ENCODE measurements at places on chromosomes 16 and 17. TPM values are rescaled to one million over a fixed set of nuclear protein-coding genes. Genes with fewer than 3 reads are reported as not detected.

- H3K36me3 ChIP-seq = no peaks in the 10 kb centered on the region
- H3K27ac ChIP-seq = no peak overlapping the region
- no peaks in the 10 kb centered on the region for H3K27me3 ChIP-seq
- no peak overlapping the region for H3K4me3 ChIP-seq
- DNase-seq = no peak
Observed at GRCh38 chr17:75572713-75573539, 14.7 kb upstream of the MYO15B start.

DNA sequence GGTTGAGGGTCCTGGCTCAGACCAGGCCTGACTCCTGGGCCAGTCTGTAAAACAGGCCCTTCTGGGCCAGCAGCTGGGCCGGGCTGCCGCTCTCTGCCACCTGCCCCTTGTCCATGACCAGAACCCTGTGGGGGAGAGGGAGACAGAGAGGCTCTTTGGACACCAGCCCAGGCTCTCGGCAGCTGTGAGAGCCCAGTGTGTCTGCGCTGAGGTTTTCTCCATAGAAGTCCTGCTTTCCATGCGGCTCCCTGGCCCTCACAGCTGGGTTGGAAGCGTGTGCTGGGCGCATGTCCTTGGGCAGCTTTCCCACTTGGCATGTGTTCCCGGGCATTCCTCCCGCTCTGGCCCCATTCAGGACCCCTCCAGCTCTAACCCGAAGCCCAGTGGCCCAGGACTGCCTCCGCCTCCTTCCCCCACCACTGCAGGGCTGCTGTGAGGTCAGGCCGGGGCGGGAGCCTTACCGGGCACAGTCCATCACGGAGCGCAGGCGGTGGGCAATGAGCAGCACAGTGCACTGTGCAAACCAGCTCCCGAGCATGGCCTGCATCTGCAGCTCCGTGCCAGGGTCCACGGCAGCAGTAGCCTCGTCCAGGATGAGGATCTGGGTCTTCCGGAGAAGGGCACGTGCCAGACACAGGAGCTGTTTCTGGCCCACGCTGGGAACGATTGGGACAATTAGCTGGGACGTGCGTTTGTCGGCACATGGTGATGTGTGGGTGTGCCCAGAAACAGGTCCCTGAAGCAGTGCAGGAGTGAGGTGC is 73.0 kb downstream of the ABCC6 start:
- H3K27me3 ChIP-seq = no peaks in the 10 kb centered on the region
- H3K36me3 ChIP-seq = no peaks in the 10 kb centered on the region
- H3K4me3 ChIP-seq = no peak overlapping the region
- H3K27ac ChIP-seq = peak overlapping the region; percentile 21

GRCh38 chr17:74485022-74485743 is 18.7 kb downstream of the CD300A start:
- H3K4me1 ChIP-seq = no peaks in the 10 kb centered on the region
- no peak for DNase-seq
- H3K27ac ChIP-seq = no peak overlapping the region
- no peak overlapping the region for H3K4me3 ChIP-seq
- H3K36me3 ChIP-seq = no peaks in the 10 kb centered on the region

DNA sequence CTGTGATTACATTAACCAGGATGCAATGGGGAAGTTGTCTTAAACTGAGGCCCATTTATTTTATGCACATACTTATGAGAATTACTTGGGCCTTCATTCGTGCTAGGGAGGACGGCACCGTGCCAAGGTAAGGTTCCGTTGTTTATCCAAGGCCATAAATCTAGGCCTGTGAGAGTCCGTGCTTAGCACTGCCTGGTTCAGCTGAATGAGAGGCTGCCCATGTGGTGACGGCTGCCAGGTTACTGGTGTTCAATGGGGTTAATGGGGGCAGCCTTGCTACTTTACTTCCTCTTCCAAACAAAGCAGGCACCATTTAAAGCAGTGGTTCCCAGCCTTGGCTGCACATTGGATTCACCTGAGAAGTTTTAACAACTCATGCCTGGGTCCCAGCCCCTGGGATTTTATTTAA is 135.1 kb upstream of the NOL11 start:
- H3K27me3 ChIP-seq = no peaks in the 10 kb centered on the region
- no peak overlapping the region for H3K27ac ChIP-seq
- H3K36me3 ChIP-seq = no peaks in the 10 kb centered on the region
- no peaks in the 10 kb centered on the region for H3K4me1 ChIP-seq

DNA sequence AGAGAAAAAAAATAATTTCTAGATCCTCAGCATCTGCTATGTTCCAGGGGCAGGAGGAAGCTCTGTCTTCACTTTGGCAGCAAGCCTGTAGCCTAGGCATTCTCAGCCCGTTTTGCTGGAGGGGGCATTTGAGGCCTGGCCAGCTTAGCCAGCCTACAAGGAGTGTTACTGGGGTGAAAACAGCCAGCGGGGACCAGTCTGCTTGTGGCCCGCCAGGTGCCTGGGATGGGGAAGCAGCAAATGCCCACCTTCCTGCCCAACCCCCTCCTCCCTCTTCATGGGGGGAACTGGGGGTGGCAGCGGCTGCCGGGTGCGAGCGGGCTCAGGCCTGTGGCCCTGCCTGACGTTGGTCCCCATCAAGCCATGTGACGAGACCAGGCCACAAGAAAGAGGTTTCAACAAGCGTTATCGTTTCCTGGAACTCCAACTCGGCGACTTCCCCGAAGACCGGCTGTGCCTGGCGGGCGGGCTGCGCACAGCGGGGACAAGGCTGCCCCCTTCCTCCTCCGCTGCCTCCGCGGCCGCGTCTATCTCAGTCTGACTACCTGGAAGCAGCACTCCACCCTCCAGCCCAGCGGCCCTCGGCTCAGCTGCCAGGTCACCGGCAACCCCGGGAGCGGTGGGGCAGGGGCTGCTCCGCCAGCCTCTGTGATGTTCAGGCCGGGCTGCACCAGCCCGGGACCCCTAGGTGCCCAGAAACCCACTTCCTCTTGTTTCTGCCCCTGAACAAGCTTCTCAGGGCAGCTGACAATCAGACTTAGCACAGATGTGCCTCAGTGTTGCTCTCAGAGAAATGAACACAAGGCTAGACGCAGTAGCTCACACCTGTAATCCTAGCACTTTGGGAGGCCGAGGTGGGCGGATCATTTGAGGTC is 22.9 kb downstream of the SOCS1 start:
- peak overlapping the region; percentile 67 for H3K27ac ChIP-seq
- H3K4me1 ChIP-seq = no peaks in the 10 kb centered on the region
- H3K36me3 ChIP-seq = no peaks in the 10 kb centered on the region
- DNase-seq = no peak
- no peak overlapping the region for H3K4me3 ChIP-seq

GRCh38 chr17:64146418-64147109 is 16.6 kb upstream of the ERN1 start:
- H3K27me3 ChIP-seq = no peaks in the 10 kb centered on the region
- peak overlapping the region; percentile 73 for H3K4me3 ChIP-seq
- no peaks in the 10 kb centered on the region for H3K36me3 ChIP-seq
- H3K27ac ChIP-seq = peak overlapping the region; percentile 94
- H3K4me1 ChIP-seq = peaks cover 3% of the 10 kb centered on the region
- DNase-seq = peak; percentile 84

- H3K4me1 ChIP-seq = no peaks in the 10 kb centered on the region
- H3K4me3 ChIP-seq = no peak overlapping the region
- H3K36me3 ChIP-seq = no peaks in the 10 kb centered on the region
- no peak for DNase-seq
- H3K27me3 ChIP-seq = no peaks in the 10 kb centered on the region
- H3K27ac ChIP-seq = no peak overlapping the region
Observed at GRCh38 chr16:63067141-63067540, 1030.9 kb upstream of the CDH8 start.

- DNase-seq = peak; percentile 60
- H3K4me3 ChIP-seq = peak overlapping the region; percentile 68
- peak overlapping the region; percentile 98 for H3K27ac ChIP-seq
- no peaks in the 10 kb centered on the region for H3K36me3 ChIP-seq
- H3K4me1 ChIP-seq = peaks cover 15% of the 10 kb centered on the region
Observed at GRCh38 chr16:3023415-3023668, 400 bp downstream of the HCFC1R1 start.

GRCh38 chr16:4328046-4328781 is 12.3 kb downstream of the GLIS2 start:
- no peaks in the 10 kb centered on the region for H3K36me3 ChIP-seq
- H3K27me3 ChIP-seq = no peaks in the 10 kb centered on the region
- peaks cover 18% of the 10 kb centered on the region for H3K4me1 ChIP-seq
- peak overlapping the region; percentile 96 for H3K27ac ChIP-seq
- DNase-seq = peak; percentile 76

- H3K4me1 ChIP-seq = no peaks in the 10 kb centered on the region
- no peaks in the 10 kb centered on the region for H3K27me3 ChIP-seq
- no peak overlapping the region for H3K27ac ChIP-seq
- no peak overlapping the region for H3K4me3 ChIP-seq
- DNase-seq = no peak
Observed at GRCh38 chr17:11372692-11373091, 131.7 kb downstream of the SHISA6 start.

DNA sequence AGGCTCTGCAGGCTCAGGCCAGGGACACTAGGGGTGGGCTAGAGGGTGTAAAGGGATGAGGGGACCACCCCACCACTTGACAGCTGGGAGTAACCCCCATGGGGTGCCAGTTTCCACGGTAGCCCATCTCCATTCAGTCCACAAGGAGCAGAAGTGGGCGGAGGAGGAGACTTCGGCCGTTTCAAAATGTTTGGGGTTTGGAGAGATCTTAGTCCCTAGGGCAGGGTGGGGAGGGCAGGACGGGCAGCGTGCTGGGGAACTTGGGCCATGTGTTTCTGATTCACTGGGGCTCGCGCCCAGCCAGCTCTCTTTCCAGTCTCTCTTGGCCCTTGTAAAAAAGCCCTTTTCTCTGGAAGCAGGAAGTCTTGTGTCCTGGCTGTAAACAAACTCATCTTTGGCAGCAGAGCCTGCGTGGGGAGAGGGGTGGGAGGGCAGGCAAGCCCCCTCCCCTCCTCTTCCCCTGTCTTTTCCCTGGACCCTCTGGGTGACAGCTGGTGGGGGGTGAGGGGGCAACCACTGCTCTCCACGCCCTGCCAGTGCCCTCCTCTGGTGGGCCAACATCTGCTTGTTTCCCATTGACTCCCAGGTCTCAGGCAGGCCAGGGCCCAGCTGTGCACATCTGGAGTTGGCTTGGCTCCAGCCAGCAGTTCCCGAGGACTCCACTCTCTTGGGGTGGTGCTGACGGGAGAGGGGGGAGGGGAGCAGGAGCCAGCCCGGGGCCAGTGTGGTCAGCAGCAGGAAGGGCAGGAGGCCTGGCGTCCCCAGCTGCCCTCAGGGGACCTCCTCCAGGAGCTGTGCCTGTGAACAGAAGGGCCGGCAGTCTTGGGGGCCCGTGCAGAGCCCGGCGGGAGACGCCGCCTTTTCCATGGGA is 8.1 kb downstream of the CYGB start:
- H3K36me3 ChIP-seq = no peaks in the 10 kb centered on the region
- peak overlapping the region; percentile 53 for H3K4me3 ChIP-seq
- peak overlapping the region; percentile 99 for H3K27ac ChIP-seq
- H3K4me1 ChIP-seq = peaks cover 25% of the 10 kb centered on the region

DNA sequence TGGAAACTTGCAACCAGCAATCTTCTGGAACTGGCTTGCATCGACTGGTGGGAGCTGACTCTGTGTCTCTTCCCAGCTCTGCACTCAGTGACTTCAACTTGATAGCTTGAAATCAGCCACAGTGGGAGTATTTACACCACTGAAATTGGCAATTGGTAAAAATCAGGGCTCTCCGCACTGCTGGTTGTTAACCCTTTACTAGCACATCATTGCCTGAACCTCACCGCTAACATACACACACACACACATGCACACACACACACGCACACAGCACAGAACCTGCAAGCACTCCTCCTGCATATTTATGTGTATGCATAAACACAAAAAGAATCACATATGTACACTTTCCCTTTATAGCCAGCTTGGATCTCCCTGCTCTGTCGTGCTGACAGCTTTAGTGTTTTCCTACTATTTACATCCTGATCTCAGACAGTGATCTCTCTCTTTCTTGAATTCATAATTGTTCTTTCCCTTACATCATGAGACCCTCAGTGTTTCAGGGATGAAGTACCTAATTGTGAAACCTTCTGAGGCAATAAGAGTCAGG is 7.9 kb upstream of the TMIGD1 start:
- DNase-seq = no peak
- no peaks in the 10 kb centered on the region for H3K27me3 ChIP-seq
- H3K27ac ChIP-seq = no peak overlapping the region
- H3K36me3 ChIP-seq = no peaks in the 10 kb centered on the region
- no peaks in the 10 kb centered on the region for H3K4me1 ChIP-seq
- no peak overlapping the region for H3K4me3 ChIP-seq

- no peaks in the 10 kb centered on the region for H3K27me3 ChIP-seq
- no peaks in the 10 kb centered on the region for H3K36me3 ChIP-seq
Observed at GRCh38 chr17:31517524-31517923, 126.0 kb downstream of the RAB11FIP4 start.

DNA sequence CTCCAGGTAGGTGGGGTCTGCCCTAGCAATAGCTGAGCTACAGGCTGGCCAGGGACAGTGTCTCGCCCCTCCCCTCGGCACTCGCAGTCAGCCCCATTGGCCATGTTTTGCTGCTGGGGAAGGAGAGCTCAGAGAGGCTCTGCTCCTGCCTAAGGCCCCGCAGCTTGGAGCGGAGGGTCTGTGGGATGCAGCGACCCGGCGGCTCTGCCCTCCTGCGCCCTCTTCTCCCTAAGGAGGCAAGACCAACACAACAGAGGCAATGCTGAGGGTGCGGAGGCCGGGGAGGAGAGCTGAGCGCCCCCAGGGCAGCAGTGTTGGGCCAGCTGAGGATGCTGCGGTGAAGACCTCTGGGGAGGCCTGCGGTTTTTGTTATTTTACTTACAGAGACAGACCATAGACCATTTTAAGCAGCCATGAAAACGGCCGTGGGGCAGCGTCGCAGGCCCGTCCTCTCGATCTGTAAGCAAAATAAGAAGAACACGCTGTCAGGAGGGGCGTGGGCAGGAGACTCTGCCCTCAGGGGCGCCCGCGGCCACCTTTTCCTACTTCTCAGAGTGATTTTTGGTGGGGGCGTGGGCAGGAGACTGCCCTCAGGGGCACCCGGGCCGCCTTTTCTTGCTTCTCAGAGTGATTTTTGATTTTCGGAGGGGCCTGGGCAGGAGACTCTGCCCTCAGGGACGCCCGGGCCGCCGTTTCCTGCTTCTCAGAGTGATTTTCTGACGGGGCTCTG is 31.4 kb upstream of the PABPN1L start:
- H3K27ac ChIP-seq = no peak overlapping the region
- no peaks in the 10 kb centered on the region for H3K36me3 ChIP-seq
- no peaks in the 10 kb centered on the region for H3K27me3 ChIP-seq
- DNase-seq = no peak
- H3K4me3 ChIP-seq = no peak overlapping the region

- no peaks in the 10 kb centered on the region for H3K36me3 ChIP-seq
- DNase-seq = peak; percentile 90
- no peaks in the 10 kb centered on the region for H3K27me3 ChIP-seq
- peaks cover 5% of the 10 kb centered on the region for H3K4me1 ChIP-seq
- H3K27ac ChIP-seq = peak within 1 kb of the TSS; percentile 97
Observed at GRCh38 chr17:45051060-45051719, at the start of gene DCAKD. Gene DCAKD, minus strand, starts transcription at chr17:45051632. Its CDS starts 16,747 bp downstream, at chr17:45034885.

Gene SLC12A3
- total RNA-seq = not detected

Gene GRAPL
- 1.6 TPM for total RNA-seq

Gene CACNA1G
- total RNA-seq = 0.32 TPM

Gene KRT32
- total RNA-seq = 0.33 TPM

Gene KRTAP16-1
- not detected for total RNA-seq

Gene KRTAP4-6
- total RNA-seq = not detected

Gene KRT17
- total RNA-seq = 1,676 TPM

Gene CBX4
- 11.5 TPM for total RNA-seq

Gene HBM
- total RNA-seq = not detected

Gene CCL16
- total RNA-seq = not detected

Data from breast epithelium (tissue), 4 donors.